ENCODE measurements at places on chromosomes 11 and 22.

DNA sequence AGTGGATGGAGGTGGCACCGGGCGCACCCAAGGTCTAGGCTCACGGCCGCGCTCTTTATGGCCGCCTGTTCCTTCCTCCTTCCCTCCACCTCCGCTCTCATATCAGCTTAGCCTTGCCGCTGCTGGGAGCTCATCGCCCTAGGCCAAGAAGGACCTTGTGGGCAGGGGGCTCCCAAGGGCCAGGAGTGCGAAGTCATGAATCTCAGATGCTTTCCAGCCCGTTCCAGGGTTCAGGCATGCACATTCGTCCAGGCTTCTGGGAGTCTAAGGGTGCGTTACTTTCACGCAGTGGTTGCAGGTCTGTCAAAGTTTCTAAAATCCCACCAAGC lies 4.1 kb upstream of the GALR3 start:
- DNase-seq, result no peak

DNA sequence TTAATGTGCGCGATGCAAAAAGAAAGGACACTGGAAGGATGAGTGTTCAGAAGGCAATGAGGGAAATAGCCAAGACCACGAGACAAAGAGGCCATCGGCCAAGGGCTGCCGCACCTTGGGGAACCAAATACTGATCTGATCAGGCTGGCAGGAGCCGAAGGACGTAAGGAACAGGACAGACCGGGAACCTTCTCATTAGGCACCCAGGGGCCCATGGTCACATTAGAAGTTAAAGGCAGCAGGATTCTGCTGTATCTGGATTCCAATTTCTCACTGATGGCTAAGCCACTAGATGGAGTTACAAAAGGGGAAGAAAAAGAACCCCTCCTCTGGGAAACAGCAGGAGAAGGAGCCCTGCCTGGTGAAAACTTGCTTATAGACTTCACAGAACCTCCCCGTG lies 28.8 kb upstream of the CPT1A start:
- no peak for DNase-seq

DNA sequence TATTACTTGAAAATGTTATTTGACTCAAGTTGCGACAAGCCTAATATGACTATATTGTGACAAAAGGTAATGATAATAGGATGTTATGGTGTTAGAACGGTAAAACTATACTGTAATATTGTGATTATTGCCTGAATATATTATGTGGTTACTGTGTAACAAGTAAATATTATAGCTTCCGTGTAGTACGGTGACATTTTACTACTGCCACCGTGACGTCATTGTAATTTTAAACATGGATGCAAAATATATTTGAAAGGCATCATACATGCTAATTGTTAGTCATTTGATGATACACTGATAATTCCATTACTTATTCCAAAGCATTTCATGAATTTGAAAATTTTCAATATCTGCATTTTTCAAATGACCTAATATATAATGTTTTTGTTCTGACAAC lies 2.5 kb downstream of the ELP4 start:
- DNase-seq, result no peak

DNA sequence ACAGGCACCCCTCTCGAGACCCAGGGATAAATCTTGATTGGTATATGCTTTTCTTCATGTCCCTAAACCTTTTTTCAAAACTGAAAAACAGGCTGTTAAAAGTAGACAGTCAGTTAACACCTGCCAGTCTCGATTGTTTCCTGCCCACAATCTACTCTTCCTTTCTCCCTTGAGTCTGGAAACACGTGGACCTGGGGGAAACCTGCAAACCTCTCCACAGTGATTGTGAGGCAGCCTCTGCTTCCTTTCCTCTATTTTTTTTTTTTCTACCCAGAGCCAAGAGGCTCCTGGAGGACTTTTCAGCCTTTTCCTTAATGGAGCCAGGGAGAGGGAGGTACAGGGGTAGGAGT lies 69.4 kb upstream of the CLMP start:
- no peak for DNase-seq

DNA sequence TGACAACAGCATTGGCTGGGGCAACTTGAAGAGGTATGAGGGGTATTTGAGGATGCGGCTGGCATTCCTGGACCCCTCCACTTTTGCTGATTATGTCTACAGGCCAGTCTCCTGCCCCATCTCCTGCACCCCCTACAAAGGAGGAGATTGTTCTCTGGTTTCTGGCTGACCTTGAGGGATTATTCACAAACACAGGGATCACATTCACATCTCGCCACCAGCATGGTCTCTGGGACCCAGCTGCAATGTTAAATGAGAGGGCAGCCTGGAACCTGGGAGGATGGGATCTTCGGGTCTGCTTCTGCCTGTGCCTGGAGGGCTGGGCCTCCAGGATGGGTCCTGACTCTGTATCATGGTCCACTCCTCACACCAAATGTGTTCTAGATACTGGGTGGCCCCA lies 32.8 kb upstream of the MYEOV start:
- DNase-seq, result no peak

DNA sequence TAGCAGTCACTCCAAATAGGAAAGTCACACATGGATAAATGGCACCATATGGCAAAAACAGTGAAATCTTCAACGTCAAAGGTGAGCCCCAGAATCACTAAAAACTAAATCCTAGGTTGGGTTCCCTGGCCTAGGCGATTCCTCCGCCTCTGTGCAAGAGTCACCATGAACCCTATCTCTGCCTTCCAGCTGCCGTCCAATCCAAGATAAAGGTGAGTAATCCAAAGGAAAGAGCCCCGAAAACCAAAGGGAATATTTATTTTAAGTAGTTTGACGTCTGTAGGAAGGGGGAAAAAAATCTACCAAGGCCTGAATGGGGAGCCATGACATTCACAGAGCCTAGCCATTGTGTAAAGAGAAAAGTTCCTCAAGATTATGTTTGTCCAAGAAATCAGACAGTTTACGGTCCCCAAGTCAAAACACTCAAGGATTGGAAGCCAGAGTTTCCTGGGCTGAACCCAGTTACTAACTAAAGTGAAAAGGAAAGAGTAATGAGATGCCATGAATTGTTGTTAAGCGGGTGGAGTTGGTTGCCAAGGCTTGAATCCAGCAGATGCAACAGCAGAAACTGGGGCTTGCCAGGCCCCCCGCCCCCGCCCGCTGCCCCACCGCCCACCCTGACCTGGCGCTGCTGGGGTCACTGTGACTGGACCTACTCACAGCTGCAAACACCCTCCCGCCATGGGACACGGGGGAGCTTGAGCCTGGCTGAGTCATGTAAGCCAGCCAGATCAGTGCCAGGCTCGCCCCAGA lies 39.7 kb upstream of the ETS1 start:
- DNase-seq, result no peak

DNA sequence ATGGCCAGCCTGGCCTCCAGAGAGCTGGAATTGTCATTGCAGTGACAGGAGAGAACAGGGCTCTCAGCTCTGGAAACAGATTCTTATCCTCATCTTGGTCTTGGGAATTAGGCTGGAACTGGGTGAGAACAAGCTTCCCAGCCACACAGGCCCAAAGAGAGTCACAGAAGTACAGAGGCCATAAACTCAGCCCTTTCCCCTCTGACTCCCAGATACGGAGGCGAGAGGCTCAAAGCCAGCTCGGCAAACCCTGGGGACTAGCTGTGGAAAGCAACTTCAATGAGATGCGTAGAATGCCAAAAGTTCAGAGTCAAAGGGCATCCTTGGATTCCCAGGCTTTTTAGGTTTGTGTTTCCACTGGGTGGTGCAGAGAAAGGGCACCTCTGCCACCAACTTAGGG lies 14.3 kb upstream of the ABCC8 start:
- no peak for DNase-seq

GRCh38 chr22:46758121-46758520 lies 4.3 kb upstream of the TBC1D22A start:
- DNase-seq, result no peak

GRCh38 chr11:97786961-97787360 lies 1233.8 kb upstream of the CNTN5 start:
- DNase-seq, result no peak

- no peak for DNase-seq
Observed at GRCh38 chr22:42116848-42117424, 13.7 kb downstream of the CYP2D6 start.
